ENCODE measurements at places on chromosomes 1 and 21. TPM values are rescaled to one million over a fixed set of nuclear protein-coding genes. Genes with fewer than 3 reads are reported as not detected.

CR1L gene
- total RNA-seq, result 0.48 TPM

DDX59 gene
- 39.0 TPM for total RNA-seq

GUCA2A gene
- total RNA-seq, result not detected

FGR gene
- total RNA-seq, result 0.30 TPM

TAS1R3 gene
- not detected for total RNA-seq

TMPRSS2 gene
- total RNA-seq, result 3.0 TPM

SLC45A1 gene
- 0.90 TPM for total RNA-seq

Data from H7 (cell line).